Activated naive CD4-positive, alpha-beta T cell treated with anti-CD3 and anti-CD28 coated beads, Interleukin-2, amount 50 U/mL, for 16 hours (primary cell): ENCODE measurements at places on chromosomes 12 and 14.

DNA sequence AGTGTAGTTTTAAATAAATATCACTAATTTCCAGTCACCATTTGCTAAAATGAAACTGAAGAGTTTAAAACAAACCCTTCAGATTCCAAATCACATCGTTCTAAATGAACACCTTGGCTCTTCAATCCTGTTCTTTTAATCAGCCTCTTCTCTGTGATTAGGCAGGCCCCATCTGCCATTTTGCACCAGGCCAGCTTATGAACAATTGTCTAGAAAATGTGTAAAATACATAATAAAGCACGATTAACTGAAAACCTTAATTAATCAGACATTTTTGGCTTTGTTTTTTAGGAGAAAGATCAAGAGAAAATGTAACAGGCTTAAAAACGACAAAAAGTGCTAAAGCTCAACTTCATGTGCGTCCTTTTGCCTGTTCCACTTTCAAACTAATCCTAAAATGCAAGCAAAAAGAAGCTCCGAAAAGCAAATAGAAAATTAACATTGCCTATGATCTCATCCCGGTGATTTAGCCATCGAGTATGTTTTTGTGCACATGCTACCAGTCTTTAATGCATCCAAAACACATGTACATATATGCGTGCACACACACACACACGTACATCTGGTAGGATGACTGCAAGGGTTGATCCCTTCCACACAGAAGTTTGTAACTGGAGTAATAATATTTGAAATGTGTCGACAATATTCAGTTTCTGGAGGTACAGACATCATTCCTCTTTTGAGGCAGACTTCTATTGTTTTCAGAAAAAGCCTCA, 288.6 kb downstream of the FOXN3 start:
- no peak for DNase-seq

- no peak for DNase-seq
These were observed 32.8 kb downstream of the CLIP1 start for GRCh38 chr12:122389677-122390076.

- DNase-seq: no peak
These were observed 95.8 kb downstream of the ITPK1 start for GRCh38 chr14:93019970-93020369.

DNA sequence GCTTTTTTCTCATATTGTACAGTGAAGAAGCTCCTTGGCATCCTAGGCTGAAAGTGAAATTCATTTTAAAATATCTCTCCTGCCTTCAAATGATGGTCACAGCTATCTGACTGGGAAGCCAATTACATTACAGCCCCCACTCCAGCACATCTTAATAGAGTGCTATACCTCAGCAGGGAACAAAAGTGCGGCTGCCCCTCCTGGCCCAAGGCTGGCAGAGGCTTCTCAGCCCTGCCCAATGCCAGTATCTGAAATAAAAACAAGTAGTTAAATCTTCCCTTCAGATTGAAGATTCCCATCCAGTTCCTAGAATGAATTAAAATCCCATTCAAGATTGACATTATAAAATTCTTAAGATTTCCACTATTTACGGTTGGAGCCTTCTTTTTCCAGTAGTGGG, 54.9 kb upstream of the GNG2 start:
- DNase-seq: no peak

- no peak for DNase-seq
These were observed 33.7 kb downstream of the TCTN1 start for GRCh38 chr12:110647631-110648040.

DNA sequence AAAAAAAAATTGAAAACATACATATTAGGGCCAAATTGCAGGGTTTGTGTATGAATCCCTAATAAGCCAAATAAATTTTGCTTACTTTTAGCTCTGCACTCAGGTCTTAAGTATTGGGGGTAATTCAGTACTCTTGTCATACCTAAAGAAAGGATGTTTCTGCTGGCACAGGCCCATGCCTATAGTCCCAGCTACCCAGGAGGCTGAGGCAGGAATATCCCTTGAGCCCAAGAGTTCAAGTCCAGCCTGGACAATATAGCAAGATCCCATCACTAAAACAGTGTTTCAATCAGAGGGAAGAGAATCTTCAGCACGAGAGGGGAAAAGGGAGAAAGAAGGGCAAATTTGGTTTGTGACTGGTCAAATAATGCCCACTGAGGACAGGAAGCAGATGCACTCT, 3.4 kb upstream of the GPR19 start:
- DNase-seq: no peak

DNA sequence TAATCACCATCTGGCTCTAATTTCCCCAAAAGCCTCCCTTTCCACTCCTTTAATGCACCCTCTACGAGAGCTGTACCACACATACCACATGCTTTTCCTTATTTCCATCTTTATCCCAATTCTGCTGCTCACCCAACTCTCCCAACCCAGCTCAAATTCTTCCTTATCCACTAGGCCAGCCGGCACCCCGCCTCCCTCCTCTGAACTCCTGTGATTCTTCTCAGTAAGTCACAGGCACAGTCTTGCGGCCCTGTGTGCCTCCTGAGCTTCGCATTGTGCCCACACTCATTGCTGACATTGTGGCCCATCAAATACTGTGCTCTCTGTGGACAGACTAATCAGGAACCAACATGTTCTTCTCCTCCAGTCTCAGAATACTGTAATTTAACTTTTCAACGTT, 45.4 kb downstream of the APPL2 start:
- no peak for DNase-seq

DNA sequence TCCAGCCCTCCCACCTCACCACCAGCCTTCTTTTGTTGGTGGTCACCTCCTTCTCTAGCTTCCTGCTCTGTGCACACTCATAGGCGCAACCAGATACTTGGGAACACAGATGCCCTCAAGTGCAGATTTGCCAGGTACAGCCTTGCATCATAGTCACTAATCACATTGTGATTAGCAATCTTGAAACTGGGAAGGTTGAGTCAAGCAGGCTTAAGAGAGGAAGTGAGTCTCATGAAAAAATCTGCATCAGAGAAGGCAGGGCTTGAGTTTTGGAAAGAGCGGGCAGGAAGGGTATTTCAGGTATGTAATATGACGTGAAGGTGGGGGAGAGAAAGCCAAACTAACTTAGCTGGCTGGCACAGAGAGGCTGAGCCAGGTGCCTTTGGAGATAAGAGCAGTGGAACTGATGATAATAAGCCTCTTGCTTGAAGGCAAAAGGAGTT, 2.7 kb upstream of the RABGGTA start:
- DNase-seq: peak; percentile 56

DNA sequence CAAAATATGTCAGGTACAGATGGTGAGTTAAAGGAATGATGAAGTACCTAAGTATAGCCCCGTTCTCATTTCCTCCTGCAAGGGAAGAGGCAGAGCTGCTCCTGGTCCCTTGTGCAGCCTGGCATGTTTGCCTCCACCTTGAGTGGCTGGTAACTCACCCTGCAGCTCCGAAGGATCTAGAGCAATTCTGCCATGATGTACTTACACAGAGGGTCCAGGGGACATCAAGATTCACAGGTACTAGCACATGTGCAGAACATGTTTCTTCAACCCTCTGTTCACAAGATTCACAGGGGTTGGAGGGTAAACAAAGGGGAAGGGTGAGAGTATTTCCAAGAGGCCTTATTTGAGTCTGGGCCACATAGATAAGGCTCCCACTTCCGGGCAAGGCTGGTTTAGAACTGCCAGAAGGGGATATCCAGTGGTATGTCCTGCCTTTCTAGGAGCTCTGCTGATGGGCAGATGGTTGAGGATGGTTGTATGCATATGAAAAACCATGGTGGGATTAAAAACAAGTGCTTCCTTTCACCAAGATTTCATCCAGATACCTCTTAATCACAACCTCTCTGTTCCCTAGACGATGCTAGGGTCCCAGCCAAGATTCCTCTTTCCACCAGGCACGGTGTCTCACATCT, 7.7 kb downstream of the DCTN2 start:
- DNase-seq: no peak

DNA sequence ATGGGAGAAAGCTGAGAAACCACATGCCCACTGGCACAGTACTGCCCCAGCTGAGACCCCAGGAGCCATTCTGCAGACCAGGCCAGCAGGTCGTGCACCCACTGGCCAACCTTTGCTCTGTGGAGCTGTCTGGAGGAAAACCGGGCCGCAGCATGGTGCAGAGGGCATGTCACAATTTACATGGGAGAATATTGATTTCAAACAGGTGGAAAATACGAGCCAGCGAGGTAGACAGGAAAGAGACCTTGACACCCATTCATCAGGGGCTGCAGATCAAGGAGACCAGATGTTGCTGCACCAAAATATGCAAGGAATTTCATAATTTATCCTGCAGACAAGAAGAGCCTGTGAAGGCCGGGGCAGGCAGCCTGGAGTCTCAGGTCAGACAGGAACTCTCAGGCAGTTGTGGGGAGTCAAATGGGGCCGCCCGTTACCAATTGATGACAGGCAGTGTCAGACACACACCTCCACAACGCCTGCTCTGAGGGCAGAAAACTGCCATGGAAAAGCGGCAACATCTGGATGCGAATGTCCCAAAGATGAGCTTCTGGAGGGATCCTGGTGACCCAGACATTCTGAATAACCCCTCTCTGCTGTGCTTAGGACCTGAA, 74.6 kb upstream of the BCL11B start:
- no peak for DNase-seq

- no peak for DNase-seq
These were observed 50.0 kb downstream of the GLT1D1 start for GRCh38 chr12:128903236-128903635.
